ENCODE measurements at places on chromosomes 16 and 17. TPM values are rescaled to one million over a fixed set of nuclear protein-coding genes. Genes with fewer than 3 reads are reported as not detected.

SULT1A3 gene
- total RNA-seq: 29.2 TPM

ASGR2 gene
- total RNA-seq: not detected

TVP23B gene
- total RNA-seq: 30.7 TPM

LYRM1 gene
- 26.7 TPM for total RNA-seq

GGA3 gene
- total RNA-seq: 80.3 TPM

Data from T-helper 1 cell treated with Interleukin-12 subunit alpha and Interleukin-12 subunit beta and Interleukin-4 antibody, amounts not matched to agents 30 ng/mL and 1 ng/mL, for 36 hours (primary cell).